ENCODE measurements at places on chromosomes 13 and 19.
A peak's percentile ranks its signal among the peaks of the same experiment; 100 is the strongest.

DNA sequence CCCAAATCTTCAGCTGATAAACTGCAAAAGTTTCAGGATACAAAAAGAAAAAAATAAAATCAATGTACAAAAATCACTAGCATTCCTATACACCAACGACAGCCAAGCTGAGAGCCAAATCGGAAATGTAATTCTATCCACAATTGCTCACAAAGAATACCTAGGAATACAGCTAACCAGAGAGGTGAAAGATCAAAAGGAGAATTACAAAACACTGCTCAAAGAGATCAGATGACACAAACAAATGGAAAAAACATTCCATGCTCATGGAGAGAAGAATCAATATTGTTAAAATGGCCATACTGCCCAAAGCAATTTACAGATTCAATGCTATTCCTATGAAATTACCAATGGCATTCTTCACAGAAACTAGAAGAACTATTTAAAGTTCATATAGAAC, 29.5 kb downstream of the NLRP11 start:
- DNase-seq: no peak

- DNase-seq: no peak
Observed at GRCh38 chr13:74464670-74465069, 330.5 kb upstream of the KLF12 start.

DNA sequence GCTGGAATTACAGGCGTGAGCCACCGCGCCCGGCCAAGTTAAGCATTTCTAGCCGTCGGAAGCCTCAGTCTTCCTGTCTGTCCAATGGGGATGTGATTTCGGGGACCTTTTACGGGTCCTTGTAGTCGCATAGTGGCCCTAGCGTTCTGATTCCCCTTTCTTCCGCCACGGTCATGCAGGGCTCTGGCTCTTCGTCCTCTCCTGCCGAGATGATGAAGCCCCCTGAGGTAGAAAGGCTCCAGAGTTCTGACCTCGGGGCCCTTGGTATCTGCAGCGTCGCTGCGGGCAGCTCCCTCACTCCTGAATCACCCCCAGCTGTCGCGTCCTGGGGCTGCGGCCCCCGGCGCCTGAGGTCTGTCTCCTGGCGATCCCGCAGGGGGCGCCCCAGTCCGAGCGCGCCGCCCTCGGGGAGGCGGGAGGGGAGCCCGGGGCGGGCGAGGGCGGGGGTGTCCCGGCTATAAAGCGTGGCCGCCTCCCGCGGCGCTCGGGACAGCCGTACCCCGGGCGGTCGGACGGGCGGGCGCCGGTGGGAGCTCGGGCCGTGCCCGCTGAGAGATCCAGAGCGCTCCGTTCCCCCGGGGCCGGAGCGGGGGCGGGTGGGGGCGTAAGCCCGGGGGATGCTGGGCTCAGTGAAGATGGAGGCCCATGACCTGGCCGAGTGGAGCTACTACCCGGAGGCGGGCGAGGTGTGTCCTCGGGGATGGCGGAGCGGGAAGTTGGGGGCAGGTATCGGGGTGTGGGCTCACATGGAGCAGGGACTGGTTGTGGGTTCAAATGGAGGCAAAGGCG, at the start of gene FOXA3:
TSS of gene FOXA3 (plus strand) at position 487 of the 789 bp plus-strand sequence. CDS start at position 618, 131 bp downstream.
- DNase-seq: peak; percentile 55

DNA sequence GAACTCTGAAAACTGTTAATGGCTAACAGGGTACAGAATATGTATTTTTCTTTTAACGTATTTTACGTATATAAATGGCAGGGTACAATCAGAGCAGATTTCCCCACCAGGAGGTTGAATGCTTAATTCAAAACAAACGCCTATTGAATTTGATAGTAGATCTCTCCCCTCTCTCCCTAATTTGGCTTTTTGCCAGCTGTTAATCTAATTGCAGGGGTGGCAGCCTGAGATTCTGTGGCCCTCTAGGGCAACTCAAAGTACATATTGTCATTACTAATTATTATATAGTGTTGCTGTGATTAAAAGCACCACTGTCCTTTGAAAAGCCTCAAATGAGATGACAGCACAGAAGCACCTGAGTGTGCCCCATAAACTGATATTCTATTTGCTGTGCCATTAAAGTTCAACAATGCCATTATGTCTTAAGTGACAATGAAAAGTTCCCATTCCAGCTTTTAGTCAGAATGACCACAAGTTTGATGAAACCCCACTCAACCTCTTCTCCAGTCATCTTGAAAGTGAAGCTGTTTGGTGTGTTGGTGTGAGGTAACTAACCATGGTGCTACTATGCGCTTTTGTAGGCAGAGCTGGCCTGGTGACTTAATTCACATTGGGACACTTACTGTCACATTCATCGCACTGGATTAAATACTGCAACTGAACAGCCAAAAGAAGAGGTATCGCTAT, 351.4 kb downstream of the KCNRG start:
- DNase-seq: peak; percentile 59

DNA sequence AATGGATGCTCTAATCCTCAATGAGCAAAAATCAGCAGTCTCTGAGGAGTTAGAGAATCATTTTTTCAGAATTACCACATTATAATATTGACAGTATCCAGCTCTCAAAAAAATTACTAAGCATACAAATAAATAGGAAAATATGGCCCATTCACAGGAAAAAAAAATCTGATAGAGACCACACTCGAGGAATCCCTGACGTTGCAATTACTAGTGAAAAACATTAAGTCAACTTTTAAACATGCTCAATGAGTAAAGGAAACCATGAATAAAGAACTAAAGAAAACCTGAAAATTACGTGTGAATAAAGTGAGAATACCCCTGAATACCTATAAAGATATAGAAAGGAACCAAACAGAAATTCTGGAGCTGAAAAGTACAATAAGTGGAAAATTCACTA, 38.7 kb upstream of the ZNF780A start:
- no peak for DNase-seq

DNA sequence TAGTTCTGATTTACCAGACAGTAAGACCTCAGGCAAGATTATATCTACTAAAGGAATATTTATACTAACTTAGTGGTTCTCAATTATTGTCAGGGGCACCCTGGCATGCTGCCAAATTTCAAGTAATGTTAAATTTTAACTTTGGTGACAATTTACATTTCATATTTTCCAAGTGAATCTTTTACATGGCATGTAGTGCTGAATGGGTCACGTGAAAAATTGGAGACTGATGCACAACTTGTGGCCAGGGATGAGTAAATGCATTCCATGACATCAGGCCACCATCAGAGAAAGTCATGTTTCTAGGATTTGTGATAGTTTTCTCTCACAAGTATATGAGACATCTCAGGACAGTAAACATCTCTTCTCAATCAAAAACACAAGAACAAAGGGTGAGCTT, 202.6 kb upstream of the SOX21 start:
- DNase-seq: no peak

DNA sequence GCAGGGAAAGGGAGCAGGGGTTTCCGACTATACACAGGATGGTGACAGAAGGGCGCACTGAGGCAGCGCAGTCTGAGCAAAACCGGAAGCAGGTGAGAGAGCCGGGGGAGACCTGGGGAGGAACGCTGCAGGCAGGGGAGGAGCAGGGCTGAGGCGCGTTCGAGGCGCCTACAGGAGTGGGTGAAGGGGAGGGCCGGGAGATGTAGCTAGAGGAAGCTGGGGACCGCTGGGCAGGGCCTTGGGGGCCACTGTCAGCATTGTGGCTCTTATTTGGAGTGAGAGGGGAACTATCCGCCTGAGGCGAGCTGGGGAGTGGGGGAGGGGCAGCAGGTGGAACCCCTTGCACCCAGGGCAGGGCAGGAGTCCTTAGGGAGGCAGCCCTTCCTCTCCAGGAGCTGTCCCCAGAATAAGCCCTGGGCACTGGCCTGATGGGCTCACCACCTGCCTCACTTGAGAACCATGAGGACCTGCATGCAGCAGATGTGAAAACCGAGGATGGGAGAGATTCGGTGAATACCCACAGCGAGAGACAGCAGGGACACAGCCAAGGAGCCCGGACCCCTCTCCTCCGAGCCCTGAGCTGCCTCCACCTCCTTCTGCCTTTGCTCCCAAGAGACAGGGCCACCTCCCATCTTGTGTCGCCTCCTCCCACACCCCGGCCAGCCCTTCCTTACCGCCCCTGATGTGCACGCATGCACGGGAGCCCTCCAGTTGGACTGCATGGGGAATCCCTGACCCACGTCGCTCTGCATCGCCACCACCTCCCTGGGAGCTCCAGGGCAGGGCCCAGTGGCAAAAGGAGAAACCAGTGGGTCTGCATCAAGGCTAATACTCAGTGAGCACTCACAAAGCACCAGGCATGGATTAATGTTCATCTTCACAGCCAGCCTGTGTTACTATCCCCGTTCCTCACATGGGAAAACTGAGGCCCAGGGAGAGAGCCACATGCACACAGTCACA, 10.3 kb downstream of the AKT2 start:
- peak; percentile 19 for DNase-seq

DNA sequence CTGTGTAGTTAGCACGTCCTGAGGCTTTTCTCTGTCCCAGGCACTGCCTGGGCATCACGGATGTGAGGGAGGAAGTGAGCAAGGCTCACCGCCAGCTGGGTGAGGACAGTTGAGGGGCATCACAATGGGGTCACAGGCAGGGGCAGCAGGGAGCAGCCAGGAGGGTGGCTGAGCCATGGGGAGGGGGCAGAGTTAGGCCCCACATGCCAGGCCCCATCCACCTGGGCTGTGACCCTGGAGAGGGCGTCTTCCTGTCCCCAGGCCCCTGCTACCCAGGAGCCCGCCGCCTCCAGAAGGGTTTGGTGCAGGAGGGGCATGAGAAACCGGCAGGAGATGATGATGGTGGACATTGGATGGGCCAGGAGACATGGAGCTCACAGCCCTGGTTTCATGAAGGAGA, 56.8 kb upstream of the F7 start:
- no peak for DNase-seq

DNA sequence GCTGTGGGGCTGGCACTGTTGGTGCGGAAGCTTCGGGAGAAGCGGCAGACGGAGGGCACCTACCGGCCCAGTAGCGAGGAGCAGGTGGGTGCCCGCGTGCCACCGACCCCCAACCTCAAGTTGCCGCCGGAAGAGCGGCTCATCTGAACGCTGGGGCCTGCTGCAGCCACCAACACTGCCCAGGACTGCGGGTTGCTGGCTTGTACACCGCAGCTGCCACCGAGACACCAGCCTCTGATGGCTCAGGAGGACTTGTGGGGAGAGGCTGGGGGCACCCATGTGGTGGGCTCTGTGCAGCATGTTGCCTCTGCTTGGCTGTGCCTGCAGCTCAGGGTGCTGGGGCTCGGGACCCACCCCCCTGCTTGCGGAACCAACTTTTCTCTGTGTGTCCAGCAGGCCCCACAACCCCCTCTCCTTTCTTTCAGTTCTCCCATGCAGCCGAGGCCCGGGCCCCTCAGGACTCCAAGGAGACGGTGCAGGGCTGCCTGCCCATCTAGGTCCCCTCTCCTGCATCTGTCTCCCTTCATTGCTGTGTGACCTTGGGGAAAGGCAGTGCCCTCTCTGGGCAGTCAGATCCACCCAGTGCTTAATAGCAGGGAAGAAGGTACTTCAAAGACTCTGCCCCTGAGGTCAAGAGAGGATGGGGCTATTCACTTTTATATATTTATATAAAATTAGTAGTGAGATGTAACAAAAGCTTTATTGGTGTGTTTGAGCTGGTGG, 2.6 kb downstream of the CRB3 start:
- no peak for DNase-seq

- peak; percentile 79 for DNase-seq
Observed at GRCh38 chr19:36973021-36973843, 57.1 kb downstream of the ZNF568 start.

DNA sequence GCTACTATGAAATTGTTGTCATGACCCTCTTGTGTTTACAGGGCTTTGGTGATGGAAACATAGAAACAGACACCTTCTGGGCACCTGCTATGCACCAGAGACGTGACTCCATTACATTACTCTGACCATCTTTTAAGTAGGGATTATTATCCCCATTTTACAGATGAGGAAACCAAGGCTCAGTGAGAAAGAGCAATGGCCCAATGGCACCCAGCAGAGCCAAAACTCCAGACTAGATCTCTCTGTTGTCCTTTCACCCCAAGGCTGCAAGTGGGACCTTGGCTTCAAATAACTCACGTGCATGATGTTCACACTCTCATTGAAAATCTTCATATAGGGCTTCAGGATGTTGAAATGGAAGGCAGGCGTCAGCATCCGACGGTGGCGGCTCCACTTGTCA, 5.9 kb downstream of the CYP4F2 start:
- no peak for DNase-seq

- no peak for DNase-seq
Observed at GRCh38 chr13:30968846-30969245, 36.4 kb downstream of the TEX26 start.

- DNase-seq: no peak
Observed at GRCh38 chr19:2381148-2381820, 21.2 kb downstream of the TMPRSS9 start.

DNA sequence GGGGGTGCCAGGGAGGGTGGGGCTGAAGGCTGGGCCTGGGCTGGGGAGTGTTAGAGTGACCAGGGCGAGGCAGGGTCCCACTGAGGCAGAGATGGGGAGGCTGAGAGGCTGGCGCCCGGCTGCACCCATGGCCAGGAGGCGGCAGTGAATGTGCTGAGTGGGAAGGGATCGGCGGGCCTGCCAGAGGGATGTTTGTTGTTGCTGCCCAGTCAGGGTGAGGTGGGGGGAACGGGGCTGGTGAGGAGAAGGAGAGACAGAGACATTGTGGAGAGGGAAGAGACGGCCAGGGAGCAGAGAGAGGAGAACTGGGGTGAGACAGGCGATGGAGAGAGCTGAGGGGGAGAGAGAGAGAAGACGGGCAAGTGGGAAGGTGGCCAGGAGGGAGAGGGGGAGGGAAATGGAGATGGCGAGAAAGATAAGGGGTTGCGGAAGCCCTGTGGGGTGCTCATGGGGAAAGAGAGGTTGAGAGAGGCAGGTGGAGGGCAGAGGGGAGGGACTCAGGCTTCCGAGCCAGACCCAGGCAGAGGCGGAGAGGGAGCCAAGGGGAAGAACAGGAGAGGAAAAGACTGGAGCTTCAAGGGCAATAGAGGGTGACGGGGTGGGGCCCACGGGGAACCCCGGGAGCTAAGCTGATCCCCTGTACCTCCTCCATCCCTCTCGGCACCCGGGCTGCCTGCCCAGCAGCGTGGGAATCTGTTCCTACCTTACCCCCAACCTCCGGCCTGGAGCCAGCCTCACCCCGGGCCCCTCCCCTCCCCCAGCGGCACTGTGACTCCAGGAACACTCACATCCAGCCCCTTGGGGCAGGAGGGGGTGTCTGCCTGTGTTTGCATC, 690 bp upstream of the B3GNT8 start:
- DNase-seq: peak; percentile 32

DNA sequence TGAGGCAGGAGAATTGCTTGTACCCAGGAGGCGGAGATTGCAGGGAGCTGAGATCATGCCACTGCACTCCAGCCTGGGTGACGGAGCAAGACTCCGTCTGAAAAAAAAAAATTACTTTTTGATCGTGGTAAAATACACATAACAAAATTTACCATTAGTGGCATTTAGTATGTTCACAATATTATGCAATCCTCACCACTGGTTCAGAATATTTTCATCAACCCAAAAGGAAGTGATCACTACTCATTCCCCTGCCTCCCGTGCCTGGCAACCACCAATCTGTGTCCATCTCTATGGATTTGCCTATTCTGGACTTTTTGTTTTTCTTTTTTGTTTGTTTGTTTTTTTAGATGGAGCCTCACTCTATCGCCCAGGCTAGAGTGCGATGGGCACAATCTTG, 1.2 kb upstream of the PALM3 start:
- DNase-seq: no peak
